Stimulated activated CD4-positive, alpha-beta T cell treated with anti-CD3 and anti-CD28 coated beads, TNF-alpha, amount 100 ng/mL, for 48 hours (primary cell): ENCODE measurements at places on chromosomes 5 and 9.

DNA sequence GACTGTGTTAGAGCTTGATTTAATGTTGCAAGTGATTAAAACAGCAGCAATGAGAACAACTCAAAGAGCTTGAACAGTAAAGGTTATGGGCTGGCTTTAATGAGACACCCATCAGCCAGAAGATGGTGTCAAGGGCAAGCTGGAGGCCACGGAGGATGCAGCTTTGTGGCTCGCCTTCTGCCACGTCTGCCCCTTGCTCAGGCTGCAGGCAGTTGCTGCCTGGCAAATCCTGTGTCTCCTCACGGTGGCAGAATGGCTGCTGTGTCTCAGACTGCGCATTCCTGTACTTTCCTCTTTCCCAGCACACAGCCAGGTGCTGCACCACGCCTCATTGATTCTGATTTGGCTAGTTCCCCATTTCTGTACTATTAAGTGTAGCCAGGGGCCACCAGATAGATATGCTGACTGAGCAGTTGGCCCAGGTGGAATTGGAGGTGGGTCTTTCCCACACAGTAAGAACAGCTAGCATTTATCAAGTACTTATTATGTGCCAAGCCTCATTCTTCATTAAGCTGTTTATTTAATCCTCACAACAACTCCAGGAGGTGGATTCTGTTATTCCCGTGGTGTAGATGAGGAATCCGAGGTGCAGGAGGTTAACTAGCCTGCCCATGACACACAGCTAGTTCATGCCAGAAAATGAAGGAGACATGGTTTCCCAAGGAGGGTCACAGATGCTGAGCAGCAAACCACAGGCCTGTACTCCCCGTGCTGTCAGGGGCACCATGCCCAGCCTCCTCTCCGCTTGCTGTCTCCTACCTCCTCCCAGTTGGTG, 3.5 kb downstream of the NXNL2 start:
- no peak for DNase-seq

- DNase-seq, result no peak
Observed at GRCh38 chr9:120336021-120336752, 243.8 kb downstream of the CDK5RAP2 start.

- DNase-seq, result no peak
Observed at GRCh38 chr5:124825983-124826337, 79.5 kb upstream of the ZNF608 start.

GRCh38 chr9:137550231-137550621, at the start of gene PNPLA7:
TSS of gene PNPLA7 (minus strand) at chr9:137550402. CDS start at chr9:137550197, 205 bp downstream.
- no peak for DNase-seq

GRCh38 chr9:131407717-131408195, 13.9 kb downstream of the PRRC2B start:
- no peak for DNase-seq

DNA sequence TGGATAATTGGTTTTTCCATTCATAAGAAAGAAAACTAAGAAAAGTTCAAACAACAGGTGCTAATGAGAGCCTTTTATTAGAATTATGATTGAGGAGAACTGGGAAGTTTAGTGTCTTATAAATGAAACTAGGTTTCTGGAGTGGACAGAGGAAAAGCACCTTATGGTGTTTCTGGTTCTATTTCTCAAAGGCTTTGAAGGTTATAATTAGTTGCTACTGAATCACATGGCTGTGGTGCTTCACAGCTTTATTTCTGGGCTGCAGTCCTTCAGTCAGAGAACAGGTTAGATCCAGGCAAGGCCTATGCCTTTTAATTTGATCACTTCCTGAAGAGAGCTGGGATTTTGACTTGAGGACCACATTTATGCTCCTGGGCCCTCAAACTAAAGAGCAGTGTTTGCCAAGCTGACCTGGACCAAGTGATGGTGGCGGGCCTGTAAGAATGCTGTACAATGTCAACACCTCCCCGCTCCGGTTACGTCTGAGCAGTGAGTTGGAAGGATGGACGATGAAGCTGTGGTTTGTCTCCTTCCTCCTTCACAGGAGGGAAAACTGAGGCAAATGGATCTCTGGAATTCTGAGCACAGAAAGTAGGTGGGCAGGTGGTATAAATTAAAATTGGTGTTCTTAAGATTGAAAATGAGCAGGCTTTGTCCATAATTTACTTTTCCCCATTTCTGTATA, 56.0 kb downstream of the ZNF462 start:
- no peak for DNase-seq

GRCh38 chr9:14318361-14318760, 4.4 kb upstream of the NFIB start:
- no peak for DNase-seq

GRCh38 chr5:4730279-4730678, 409.9 kb upstream of the ADAMTS16 start:
- DNase-seq, result no peak

DNA sequence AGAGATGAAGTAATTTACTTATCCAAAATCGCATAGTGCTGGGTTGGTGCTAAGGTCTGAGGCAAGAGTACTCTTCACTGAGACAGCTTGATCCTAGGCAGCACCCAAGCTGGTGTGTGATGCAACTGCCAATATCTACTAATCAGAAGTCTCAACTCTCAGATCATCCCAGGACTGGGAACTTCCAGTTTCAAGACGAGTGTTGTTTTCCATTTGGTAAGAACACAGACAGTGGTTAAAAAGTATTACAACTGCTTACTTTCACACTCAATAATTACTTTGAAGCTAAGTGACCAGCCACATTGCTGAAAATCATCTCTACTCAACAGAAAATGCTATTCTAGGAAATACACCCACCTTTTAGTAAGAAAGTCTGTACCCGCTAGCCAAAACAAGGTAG, 45.3 kb downstream of the FBXW11 start:
- peak; percentile 37 for DNase-seq

GRCh38 chr5:14676320-14676719, 11.8 kb downstream of the OTULIN start:
- DNase-seq, result no peak

DNA sequence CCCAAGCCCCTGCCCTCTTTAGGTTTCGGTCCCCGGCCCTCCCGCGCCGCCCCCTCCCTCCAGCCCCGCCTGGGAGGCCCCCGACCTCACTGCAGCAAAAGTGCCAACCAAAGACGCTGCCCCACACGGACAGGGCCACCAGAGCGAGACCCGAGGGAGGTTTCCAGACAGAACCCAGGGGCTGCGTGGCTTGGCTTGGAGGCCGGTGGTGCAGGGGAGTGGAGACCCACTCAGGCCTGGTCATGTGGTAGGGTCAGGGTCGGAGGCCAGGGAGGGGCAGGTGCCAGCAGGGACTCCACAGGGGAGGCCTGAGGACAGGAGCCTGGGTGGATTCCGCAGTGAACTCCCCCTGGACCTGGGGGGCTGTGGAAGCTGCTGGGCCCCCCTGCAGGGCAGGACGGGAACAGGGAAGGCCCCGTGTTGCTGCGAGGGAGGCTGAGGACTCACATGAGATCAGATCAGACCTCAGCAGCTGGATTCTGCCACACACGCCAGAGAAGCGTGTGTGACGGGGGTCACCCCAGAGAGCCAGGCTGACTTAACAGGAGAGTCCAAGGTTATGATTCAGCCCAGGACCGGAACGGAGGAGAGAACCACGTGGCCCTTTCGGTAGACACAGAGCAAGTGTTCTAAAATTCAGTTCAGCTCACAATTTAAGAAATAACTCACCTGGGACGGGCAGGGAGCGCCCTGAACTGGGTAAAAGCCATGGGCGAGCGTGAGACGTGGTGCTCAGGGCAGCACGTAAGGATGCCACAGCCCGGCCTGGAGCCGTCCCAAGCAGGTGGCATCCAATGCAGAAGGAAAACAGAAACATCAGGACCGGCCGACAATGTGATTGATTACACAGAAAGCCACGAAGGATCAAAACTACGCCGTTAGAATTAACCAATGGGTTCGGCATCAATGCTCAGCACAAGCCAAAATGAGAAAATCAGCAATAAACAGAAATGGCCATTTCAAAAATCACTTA, 38.9 kb downstream of the EXD3 start:
- no peak for DNase-seq
